Prostate gland (tissue), 2 donors: ENCODE measurements at places on chromosomes 12 and 14. TPM values are rescaled to one million over a fixed set of nuclear protein-coding genes. Genes with fewer than 3 reads are reported as not detected.

DNA sequence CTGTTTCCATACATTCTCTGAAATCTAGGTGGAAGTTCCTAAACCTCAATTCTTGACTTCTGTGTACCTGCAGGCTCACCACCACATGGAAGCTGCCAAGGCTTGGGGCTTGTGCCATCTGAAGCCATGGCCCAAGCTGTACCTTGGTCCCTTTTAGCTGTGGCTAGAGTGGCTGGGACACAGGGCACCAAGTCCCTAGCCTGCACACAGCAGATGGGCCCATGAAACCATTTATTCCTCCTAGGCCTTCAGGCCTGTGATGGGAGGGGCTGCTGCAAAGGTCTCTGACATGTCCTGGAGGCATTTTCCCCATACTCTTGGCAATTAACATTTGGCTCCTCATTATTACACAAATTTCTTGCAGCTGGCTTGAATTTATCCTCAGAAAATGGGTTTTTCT is 40.0 kb upstream of the COCH start:
- DNase-seq = no peak

- DNase-seq = peak; percentile 12
Measured at GRCh38 chr12:119634743-119635142, 33.2 kb upstream of the PRKAB1 start.

DNA sequence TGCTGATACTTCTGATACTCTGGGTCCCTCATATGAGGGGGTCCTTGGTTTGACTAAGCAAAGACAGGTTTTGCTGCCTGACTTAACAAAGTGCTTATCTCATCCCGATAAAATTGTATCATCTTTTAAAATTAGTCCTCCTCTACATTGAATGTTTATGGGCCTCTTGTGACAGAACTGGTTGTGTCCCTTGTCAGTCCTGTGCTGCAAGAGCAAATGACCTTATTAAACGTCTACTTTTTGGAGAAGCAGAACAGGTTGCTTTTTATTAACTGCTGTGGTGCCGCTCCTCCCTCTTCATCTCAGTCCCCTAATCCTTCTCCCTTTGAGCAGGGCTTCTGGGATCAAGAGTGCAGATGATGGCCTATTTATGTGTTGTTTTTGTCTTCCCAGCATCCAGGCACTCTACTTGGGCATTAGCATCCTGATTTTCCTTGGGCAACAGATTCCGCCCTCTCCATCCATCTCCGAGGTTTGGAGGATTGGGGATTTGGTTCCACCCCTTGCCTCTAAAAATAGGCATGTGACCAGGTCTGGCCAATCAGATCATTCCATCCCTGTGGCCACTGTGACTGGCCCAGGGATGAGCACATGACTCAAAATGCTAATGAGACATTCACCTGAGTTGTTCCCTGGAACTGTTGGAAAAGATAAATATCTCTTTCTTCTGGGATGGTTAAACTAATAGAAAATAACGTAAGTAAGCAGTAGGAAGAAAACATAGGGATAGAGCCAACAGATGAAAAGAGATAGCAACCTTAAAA is 2.9 kb upstream of the DENR start:
- DNase-seq = peak; percentile 68

DNA sequence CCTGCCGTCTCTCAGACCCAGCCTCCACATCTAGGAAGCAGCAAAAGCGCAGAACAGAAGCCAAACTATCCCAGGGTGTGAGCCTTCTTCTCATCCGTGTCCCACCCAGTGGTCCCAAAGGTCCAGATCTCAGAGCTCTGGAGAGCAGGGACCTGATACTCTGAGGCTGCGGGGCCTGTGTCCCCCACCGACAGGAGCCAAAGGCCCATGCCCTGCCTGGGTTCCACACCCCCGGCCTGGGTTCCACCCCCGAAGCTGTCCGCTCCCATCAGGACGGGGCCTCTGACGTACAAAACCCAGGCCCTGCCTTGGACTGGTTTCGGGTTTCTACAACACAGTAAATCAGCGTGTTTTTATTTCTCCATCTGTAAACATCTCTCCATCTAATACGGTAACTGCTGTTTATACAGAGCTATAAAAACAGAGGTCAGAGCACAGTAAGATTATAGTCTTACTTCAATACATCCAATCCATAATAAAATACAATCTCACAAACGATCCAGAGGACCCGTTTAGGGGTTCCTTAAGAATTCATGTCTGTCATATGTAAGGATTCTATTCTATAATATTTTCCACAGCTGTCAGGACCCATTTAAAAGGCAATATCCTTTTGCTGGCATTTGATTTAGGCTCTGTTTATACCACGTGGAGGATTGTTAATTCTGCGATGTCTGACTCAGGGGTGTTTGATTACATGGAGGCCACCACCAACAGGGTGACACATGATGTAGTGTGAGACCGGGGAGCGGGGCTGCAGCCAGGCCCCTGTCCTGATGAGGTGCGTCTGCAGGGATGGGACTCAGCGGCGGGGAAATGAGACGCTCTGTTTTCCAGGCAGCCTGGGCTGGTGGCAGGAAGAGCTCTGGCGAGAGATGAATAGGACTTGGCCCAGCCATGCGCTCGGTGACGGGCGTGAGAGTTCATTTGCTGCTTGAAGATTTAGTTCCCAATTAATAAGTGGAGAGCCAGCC is 110.3 kb downstream of the DICER1 start:
- peak; percentile 39 for DNase-seq

DNA sequence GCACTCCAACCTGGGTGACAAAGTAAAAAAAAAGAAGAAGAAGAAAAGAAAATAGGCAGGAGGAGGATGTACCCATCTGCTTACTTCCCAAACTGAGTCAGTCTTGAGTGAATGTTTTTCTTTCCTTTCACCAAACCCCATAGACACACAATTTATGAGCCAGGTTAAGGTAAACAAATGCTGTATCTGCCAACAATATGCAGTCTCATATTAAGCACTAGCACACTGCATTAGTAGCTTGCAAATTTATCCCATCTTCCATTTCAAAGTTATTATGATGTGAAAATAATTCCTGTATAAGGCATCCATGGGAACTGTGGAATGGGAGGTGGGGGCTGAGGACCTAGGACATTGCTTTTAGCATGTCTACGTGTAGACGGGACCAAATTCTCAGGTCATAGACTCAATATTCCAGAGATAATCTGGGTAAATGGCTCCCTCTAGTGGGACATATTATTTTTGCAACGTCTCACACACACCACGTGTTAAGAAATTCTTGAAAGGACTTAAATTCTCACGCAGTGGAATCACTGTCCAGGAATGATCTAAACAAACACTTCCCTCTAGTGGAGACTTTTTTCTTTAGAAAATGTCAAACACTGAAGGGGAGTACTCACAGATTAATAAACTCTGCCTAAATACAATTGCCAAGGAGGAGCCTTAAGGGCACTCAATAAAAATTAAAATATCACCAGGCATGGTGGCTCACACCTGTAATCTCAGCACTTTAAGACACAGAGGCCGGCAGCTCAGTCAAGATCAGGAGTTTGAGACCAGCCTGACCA is 17.1 kb upstream of the OR10P1 start:
- peak; percentile 63 for DNase-seq

DNA sequence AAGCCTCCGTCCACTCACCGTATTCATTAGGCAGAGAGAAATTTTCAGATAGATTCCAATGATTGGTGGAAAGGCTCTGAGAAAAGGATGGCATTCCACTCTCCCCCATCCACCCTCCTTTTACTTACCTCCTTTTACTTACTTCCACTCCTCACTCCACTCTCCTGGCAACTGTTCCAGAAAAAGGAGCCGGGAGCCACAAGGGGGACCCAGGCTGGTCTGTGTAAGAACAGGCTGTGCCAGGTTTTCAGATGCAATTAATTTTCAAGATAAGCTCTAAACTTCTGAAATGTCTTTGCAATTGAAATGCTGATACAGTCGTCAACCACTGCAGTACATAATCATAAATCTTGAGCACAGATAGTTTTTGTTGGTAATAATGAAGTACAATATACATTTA is 248.8 kb downstream of the ANO6 start:
- DNase-seq = no peak

GRCh38 chr14:85058150-85058549 is 471.8 kb upstream of the FLRT2 start:
- no peak for DNase-seq

DNA sequence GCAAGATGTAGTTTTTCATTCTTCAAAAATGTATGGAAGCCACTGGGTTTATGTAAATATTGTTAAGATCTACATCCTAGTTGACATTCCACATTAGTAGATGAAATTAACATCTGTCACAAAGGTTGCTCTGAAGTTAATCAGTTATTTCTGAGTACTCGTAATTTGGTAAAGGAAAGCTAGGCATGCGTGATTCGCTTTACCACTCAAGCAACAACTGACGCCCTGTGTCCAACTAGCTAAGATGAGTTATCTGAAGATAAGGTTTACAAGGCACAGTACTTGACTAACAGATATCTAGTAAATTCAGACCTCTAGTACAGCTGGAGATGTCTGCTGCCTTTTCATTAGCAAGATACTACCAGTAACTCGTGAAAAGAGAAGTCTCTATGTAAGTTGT is 14.1 kb downstream of the PRKD1 start:
- DNase-seq = no peak

DNA sequence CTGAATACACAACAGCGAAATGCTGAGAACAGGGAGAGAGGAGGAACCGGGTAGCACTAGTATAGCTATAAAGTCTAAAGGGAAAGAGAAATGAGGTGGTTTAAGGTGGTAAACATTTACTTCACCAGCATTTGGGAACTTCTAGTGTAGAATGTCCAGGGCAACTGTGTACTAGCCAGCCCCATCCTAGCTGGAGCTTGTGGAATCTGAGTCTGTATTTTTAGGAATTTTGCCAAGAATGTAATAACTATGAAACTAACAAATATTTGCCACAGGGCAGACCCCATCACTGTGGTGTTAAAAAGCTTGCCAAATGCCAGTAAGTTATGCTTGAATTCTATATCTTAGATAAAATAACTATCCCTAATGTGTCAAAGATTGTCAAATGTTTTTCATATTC is 398.9 kb upstream of the MIS18BP1 start:
- DNase-seq = no peak

Gene MYF5
- total RNA-seq = not detected

Gene ST8SIA1
- 17.7 TPM for total RNA-seq

Gene FAM186B
- 0.23 TPM for total RNA-seq

Gene PAX9
- total RNA-seq = 11.1 TPM

Gene RND1
- 1.6 TPM for total RNA-seq

Gene PPFIA2
- 22.9 TPM for total RNA-seq
